ENCODE measurements at places on chromosomes 7 and 10.

- DNase-seq: no peak
Observed at GRCh38 chr7:94374231-94374630, 20.5 kb upstream of the COL1A2 start.

GRCh38 chr7:28856656-28857055, 101.5 kb downstream of the TRIL start:
- no peak for DNase-seq

DNA sequence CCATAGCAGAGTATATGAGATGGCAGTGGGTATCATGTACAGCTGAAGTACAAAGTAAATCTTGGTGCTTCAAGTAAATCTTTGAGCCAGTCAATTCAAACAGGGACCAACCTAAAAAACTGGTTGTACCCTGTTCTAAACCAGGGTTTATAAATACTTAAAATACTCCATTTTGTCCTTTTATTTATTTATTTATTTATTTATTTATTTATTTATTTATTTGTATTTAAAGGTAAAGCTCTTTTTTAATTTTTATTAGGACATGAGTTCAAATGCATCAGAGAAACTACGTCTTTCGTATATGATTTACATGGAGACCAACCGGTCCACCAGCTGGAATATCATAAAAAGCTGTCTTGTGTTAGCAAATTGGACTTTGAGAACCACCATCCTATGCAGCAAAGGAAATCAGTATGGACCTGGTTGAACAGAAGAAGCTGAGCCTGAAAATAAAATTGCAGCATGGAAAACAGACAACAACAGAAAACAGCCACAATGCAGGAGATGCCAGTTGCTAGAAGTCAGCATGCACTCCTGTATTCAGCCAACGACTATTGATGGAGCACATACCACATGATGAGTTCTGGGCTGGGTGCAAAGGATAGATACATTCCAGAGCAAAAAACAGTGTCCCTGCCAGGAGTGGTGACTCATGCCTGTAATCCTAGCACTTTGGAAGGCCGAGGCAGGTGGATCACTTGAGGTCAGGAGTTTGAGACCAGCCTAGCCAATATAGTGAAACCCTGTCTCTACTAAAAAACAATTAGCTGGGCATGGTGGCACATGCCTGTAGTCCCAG, 60.0 kb downstream of the PLXNA4 start:
- no peak for DNase-seq

DNA sequence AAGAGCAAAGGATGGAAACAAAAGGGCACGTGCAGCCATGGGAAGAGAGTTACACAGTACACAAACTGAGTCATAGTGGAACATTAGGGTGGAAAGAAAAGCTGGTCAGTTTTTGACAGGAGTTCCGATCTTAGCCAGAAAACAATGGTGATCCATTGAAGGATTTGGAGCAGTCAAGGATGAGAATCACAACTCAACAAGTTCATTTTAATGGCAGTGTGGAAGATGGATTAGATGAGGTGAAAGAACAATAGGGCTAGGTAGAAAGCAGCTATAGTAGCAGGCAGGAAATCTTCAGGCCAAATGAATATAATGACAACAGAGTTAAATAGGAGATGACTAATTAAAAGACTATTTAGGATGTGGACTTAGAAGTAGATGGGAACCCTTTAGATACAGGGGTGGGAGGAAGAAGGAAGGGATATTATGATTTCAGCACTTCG, 136.3 kb downstream of the DOCK4 start:
- DNase-seq: no peak

GRCh38 chr7:158268816-158269535, 318.6 kb downstream of the PTPRN2 start:
- no peak for DNase-seq

DNA sequence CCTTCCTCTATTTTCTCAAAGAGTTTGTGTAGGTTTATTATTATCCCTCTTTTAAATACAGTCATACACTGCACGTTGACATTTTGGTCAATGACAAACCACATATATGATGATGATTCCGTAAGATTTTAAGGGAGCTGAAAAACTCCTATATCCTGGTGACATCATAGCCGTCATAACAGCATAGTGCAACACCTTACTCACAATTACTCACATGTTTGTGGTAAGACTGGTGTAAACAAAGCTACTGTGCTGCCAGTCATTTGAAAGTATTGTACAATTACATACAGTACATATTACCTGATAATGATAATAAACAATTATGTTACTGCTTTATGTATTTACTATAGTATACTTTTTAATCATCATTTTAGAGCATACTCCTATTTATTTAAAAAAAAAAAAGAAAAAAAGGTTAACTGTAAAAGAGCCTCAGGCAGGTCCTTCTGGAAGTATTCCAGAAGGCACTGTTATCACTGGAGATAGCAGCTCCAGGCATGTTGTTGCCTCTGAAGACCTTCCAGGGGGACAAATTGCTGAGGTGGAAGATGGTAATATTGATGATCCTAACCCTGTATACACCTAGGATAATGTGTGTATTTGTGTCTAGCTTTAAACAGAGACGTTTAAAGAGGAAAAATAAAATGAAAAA, 123.3 kb upstream of the CDK1 start:
- no peak for DNase-seq

- no peak for DNase-seq
Observed at GRCh38 chr7:4208086-4208485, 474.0 kb upstream of the FOXK1 start.

- DNase-seq: no peak
Observed at GRCh38 chr7:47350425-47350824, 231.5 kb downstream of the TNS3 start.

DNA sequence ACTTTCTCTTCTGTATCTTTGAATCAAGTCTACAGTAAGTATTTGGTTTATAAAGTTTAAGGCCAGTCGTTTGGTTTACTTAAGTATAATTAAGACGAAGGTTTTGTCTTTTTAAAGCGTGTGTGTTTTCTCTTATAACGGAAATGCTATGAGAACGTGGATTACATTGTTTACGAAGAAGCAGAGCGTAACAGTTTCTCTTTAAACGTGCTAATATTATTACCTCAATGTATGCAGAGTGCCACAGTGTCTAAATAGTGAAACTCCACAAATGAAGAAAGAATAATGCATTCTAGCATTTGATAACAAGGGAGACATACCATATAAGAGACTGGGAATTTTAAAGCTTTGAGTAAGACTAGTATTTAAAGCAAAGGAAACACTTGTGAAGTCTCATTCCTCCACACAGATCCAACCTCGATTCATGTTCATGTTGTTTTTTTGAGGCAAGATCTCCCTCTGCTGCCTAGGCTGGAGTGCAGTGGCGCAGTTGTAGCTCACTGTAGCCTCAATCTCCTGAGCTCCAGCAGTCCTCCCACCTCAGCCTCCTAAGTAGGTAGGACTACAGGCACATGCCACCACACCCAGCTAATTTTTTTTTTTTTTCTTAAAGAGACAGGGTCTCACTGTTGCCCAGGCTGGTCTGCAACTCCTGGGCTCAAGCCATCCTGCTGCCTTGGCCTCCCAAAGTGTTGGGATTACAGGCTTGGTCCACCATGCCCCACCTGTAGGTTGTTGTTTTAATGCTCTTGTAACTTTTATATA, 75.1 kb downstream of the ANKRD61 start:
- no peak for DNase-seq

DNA sequence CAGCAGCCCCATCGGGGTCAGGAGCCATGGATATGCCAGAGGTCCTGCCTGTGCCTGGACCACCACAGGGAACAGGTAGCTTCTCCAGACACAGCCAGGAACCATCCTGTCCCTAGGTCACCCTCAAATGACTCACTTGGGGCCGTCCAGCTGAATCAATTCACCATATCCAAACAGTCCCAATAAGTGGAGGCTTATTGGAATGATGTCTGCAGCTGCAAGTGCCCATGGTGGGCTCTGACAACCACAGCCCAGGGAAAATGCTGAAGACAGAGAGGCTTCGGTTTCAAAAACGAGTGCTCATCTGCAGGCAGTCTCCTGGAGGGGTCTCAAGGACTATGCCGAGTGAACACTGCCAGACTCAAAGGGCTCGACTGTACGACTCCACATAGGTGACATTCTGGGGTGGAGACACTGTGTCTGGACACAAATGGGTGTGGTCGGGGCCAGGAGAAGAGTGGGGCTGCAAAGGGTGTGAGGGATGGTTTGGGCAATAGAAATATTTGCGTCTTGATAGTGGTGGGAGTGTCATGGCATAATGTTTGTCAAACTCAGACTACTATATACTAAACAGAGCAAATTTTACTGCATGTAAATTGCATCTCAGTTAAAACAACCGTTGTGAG, 204.8 kb downstream of the TNS3 start:
- DNase-seq: no peak

DNA sequence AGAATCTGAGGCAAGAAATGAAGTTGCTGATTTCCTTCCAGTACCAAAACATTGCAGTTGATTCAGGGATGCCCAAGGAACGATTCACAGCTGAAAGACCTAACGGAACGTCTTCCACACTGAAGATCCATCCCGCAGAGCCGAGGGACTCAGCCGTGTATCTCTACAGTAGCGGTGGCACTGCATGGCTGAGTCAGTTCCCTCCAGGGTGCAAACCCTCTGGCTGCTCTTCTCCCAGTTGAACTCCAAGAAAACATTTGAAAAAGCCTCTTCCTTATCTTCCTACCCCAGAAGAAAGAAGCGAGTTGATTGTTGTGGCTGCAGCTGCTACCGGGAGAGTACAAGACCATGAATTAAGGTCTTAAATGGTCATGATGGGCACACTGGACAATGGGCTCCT, 147.1 kb upstream of the PRSS1 start:
- DNase-seq: no peak

DNA sequence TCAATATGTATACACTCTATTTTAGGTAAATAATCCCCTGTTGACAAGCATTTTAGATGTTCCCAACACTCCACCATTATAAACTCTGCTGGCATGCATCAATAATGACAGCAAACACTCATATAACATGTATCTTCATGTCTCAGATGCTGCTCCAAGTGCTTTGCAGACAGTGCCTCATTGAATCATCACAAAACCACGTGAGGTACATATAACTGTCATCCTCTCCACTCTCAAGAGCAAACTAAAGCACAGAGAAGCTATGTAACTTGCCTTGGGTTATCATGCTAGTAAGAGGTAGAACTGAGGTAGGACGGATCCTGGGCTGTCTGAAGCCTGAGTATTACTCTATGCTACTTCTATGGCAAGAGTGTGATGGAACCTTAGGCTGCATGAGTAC, 72.5 kb upstream of the GSDME start:
- no peak for DNase-seq

DNA sequence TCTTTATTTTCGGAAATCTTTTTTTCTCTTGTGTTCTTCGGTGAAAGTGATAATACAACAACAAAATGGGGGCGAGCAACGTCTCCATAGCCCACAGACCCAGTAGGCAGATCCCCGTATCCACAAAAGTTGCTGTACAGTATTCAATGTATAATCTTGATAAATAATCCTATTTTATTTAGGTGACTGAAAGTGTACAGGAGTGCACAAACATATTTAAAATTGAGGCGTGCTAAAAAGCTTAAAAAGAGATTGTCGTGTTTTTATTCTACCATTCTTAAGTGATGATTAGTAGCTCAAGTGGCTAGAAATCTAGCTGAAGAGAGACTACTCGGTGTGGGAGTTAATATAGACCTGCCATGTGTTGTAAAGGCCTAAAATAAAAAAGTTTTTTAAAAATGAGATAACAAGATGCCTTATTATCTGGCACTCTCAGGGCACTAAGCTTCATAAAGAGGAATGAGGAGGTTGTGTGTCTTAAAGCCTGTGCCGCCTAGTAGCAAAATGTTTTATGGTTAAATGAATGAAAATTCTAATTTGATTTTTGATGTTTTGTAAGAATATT, 1.6 kb downstream of the CAPZA2 start:
- no peak for DNase-seq

- peak; percentile 11 for DNase-seq
Observed at GRCh38 chr7:66921396-66921917, 432 bp downstream of the TMEM248 start.

- DNase-seq: no peak
Observed at GRCh38 chr7:102069931-102070629, 216.6 kb upstream of the SH2B2 start.

- no peak for DNase-seq
Observed at GRCh38 chr10:123318516-123318915, 164.3 kb downstream of the BUB3 start.

GRCh38 chr10:57972783-57973182, 294.9 kb downstream of the IPMK start:
- no peak for DNase-seq

DNA sequence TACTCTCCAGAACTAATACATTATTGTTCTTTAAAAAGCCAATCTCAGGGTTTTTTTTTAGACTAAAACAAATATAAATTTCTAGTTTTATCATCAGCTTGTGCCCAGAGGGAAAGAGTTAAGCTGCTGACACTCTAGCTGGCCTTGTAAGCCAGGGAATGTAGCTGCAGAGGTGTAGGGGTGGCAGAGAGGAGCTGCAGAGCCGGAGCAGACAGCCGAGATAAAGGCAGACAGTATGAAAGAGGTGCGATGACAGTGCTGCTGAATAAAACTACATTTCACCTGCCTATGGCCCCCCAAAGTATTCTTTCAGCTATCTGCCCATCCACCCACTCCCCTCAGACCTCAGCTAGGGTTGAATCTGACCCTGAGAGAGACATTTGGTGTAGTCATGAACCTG, 653.7 kb upstream of the ZWINT start:
- no peak for DNase-seq

DNA sequence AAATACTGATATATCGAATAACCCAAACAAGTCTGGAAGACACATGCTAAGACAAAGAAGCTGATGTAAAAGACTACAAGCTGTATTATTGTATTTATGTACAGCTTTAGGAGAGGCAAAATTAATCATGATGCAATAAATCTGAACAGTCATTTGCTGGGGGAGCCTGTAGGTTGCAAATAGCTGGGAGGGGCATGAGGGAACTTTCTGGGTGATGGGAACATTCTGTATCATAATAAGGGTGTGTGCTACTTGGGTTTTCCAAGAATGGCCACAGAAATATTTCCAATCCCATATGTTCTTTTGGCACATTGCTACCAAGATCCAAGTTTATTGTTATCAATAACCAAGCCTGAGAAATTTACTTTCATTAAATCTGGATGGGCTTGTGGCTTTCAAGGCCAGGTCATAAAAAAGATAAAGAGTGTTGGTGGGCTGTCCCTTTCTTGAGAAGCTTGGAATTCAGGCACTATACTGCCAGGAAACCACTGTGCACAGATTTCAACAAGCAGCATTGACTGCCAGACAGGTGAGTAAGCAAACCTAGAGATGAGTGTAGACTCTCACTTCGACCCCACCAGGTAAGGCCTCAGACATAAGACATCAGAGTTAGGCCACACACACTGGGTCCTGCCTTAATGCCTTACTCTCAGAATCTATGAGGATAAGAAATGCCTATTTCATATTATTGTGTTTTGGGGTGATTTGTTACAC, 629.7 kb upstream of the FZD8 start:
- DNase-seq: no peak

DNA sequence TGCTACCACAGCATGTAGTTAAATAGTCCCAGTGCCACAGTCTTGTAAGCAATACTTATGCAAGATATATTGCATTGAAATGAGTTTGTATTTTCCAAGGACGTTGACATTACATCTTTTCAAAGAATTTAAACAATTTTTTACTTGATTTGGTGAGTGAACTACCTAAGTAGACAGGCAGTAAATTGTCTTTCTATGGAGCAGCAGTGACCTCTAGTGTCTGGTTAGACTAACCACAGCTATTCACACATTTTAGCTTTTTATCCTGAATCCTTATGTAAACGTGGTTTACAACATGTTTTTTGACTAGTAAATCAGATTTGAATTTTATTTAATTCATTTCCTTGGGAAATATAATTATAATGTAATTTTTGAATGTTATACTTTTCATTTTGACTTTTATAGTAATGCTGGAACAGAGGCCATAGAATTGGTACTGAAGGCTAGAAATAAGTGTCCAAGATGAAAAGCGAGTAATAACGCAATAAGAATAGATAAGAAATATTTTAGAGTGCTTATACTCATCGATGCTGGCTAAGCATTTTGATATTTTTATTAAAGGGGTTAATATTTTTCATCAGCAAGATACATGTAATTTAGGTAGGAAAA, 5.6 kb downstream of the LRRTM3 start:
- DNase-seq: peak; percentile 61

All from neuronal stem cell (in vitro differentiated cells).